Choroid plexus epithelial cell (primary cell): ENCODE measurements at places on chromosomes 16 and 17.

DNA sequence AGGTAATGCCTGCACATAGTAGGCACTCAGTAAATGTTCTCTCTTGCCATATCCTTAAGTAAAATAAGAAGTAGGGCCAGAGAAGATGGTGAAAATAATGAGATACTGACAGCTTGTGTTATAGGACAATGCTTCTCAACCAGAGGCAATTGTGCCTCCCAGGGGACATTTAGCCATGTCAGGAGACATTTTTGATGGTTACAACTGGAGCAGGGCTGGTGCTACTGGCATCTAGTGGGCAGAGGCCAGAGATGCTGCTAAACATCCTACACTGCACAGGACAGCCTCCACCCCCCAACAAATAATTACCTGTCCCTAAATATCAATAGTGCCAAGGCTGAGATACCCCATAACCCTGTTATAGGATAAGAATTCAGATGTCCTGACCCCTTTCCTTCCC lies 1.7 kb downstream of the RAD51D start:
- DNase-seq = peak; percentile 55

DNA sequence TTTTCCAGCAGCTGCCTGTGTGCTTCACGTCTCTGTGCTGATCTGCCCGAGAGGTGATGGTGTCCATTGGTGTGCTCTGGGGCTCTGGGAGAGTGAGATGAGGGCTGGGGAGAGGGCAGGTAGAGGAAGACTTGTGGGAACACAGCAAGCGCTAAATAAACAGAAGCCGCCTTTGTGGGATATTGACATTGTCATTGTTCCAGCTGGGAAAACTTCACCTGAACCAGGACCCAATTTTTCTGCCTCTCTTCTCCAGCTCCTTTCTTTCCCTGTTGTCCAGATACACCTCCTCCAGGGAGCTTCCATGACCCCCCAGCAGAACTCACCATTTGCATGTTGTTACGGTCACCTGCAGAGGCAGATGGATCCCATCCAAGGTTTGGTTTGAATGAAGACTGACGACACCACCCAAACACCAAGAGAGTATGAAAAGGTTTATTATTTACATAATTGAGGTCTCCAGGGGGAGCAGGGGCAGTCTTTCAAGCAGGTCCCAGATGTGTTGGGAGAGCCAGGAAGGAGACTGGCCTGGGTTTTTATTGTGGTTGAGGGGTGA lies 3.6 kb upstream of the ITGA3 start:
- DNase-seq = no peak

- no peak for DNase-seq
These were observed 8.9 kb upstream of the C16orf74 start for GRCh38 chr16:85759631-85760419.

DNA sequence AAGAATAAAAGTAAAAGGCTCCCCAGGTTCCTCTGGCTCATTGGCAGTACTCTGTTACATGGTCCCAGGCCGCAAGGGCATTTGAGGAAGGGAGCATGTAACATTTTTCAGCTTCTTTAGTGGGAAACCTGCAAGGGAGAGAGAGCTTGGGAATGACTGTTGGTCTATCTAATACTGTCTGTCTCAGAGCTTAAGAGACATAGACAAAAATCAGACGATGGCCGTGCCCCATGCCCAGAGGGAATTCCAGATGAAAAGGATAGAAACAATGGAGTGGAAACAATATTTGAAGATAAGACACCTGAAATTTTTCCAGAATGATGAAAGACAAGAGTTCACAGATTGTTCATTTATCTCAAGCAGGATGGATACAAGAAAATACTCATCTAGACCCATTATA lies 48.1 kb upstream of the ADORA2B start:
- no peak for DNase-seq

DNA sequence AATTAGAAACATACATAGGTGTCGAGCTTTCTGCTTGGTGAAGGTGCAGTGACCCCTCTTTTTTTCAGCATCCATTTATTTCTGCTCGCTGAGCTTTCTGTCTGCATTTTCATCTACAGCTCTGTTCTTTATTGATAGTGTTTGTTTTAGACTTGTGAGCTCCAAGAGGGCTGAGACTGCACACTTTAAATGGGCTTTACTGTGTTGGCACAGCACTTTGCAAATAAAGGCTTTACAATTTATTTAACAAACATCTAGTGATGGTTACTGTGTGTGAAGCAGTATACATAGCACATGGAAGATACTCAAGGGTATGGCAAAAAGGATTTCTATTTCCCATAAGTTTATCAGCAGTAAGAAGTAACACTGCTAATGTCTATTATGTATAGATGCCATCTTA lies 563.7 kb upstream of the HSBP1 start:
- DNase-seq = no peak

DNA sequence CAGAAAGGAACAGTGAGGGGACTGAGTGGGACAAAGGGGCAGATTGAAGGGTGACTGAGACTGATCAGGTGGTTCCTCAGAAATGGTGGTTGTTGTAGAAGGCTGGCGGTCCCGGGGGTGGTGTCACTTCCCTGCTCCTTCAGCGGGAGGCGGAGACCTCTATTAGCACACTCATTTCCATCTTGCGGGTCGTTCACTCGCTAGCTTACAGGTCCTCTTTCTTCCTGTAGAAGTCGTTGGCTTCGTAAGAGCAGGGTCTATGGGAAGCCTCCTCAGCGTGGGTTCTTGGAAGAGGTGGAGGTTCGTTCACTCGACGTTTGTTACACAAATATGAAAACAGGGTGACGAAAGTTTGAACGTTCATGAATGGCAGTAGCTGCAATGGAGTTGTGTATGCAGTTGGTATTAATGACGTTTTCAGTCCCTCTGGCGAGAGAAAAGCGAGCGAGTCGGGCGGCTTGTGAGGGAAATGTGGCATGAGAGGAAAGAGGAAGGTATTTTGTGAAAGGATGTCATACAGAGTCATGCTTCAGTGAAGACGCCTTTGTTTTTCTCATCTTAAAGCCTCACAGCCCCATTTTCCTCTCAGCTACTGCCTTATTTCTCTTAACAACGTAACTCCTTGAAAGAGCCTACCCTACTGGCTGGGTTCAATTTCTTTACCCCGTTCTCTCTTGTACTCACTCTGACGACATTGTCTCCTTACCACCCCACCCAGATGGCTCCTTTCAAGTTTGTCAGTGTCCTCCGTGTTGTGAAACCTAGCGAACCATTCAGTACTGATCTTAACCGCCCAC lies 667 bp downstream of the EFCAB13 start:
- DNase-seq = peak; percentile 40

- no peak for DNase-seq
These were observed 39.4 kb upstream of the VWA3A start for GRCh38 chr16:22052980-22053379.

DNA sequence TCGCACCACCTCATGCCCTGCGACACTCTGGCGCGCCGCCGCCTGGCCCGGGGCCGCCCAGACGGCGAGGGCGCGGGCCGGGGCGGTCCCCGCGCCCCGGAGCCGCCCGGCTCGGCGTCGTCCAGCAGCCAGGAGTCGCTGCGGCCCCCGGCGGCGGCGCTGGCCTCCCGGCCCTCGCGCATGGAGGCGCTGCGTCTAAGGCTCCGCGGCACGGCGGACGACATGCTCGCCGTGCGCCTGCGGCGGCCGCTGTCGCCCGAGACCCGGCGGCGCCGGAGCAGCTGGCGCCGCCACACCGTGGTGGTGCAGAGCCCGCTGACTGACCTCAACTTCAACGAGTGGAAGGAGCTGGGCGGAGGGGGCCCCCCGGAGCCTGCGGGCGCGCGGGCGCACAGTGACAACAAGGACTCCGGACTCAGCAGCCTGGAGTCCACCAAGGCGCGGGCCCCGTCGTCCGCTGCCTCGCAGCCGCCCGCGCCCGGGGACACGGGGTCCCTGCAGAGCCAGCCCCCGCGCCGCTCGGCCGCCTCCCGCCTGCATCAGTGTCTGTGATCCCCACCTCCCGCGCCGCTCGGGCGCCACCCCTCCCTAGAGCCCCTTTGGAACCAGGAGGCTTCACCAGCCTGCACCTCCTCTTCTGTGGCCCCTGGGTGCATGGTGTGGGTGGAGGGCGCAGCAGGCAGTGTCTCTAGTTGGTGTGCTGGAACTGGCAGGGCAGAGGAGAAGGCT lies 82.3 kb downstream of the ARHGAP23 start:
- DNase-seq = peak; percentile 47

GRCh38 chr17:49920030-49920769 lies 48.8 kb upstream of the DLX4 start:
- DNase-seq = no peak

DNA sequence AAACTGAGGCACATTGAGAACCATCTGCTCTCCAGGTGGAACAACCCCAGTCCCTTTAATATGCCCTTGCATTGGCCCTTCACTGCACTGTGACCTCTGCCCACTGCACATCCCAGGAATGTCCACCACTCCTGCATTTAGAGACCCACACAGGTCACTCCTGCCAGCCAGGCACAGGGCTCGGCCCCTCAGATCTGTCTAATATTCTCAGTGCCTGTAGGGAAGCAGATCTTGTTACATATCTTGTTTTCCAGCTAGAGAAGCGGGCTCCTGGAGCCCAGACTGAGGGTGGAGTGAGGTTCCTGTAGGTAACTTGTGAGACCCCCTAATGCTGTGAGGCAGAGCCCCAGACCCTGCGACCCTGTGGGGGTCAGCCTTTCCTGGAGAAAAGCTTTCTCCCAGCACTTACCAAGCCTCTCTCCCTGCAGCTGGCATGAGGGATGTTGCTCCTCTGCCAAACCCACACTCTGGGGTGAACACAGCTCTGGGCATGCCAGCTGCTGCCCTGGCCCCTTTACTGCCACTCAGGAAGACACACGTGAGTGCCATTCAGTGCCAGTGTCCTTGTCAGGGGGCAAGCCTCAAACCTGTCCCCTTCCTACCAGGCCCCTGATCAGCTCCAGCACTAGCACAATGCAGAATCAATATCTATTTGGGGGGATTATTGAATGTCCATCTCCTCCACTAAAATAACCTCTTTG lies 40.3 kb upstream of the CRHR1 start:
- DNase-seq = no peak

GRCh38 chr16:88023366-88023765 lies 72.1 kb downstream of the BANP start:
- DNase-seq = no peak

DNA sequence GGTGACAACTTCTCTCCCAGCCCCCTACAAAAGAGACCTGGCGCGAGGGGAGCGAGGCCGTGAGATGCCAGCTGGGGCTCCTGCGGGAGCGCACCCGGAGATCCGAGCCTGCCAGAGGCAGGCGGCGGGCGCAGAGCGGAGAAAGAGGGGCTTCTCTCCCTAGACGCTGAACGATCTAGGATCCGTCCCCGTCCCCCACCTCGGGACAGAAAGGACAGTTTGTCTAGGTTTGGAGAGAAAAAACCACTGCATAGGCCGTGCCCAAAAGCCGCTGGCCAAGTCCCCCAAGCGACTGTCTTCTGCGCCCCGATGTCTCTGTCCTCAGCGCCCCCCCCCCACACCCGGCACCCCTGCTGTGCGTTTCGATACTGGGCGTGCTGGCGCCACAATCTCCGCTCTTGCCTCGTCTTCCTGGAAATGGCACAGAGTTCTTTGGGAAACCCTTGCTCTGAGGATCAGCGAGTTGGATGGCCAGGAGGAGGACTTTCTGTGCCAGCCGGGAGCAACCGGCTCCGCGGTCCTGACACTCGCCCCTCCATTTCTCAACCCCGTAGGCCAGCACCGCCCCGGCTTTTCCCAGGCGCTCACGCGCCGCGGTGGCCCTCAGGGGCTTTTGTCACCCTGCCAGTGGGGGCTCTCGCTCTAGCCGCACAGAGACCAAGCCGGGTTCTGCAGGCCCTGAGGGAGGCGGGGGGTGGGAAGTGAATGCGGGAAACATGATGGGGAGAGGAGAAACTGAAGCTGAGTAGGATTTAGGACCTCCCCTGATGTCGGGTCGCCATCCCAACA lies 1.0 kb downstream of the SSTR2 start:
- no peak for DNase-seq

DNA sequence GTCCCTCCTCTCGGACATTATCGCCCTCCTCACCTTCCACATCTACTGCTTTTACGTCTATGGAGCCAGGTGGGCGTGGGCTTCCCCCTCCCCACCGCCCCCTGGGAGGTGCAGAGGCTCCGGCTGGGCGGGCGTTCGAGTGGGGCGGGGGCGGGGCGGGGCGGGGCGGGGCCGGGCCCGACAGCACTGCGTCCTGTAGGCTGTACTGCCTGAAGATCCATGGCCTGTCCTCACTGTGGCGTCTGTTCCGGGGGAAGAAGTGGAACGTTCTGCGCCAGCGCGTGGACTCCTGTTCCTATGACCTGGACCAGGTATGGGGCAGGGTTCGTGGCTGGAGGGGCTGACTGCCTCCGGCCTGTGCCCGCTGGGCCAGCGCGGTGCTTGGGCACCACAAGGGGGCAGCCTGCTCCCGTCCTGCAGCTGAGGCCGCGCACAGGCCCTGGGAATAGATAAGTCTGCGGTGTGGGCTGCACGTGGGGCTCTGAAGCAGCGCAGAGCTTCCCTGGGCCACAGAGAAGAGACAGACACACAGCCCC lies 9.2 kb downstream of the PIGQ start:
- peak; percentile 85 for DNase-seq

GRCh38 chr17:69431835-69432234 lies 17.3 kb downstream of the MAP2K6 start:
- DNase-seq = no peak

DNA sequence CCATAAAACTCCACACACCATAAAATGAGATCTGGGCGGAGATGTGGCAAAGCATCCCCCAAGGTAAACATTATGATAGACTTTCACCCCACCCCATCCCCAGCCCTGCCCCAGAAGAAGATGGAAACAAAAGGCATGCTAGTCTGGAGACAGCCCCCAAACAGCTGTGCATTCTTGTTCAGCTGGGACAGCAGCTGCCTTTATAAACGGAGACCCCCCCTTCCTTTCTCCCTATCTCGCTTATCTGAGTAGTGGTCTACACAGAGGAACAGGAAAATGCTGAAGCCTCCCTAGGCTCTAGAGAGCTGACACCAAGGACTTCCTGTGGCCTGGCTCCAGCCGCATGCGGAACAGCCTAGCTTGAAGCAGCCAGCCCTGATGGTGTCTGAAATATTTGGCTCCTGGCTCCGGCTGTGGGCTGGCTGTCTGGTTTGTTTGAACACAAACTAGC lies 190.3 kb upstream of the ANKFN1 start:
- DNase-seq = no peak

DNA sequence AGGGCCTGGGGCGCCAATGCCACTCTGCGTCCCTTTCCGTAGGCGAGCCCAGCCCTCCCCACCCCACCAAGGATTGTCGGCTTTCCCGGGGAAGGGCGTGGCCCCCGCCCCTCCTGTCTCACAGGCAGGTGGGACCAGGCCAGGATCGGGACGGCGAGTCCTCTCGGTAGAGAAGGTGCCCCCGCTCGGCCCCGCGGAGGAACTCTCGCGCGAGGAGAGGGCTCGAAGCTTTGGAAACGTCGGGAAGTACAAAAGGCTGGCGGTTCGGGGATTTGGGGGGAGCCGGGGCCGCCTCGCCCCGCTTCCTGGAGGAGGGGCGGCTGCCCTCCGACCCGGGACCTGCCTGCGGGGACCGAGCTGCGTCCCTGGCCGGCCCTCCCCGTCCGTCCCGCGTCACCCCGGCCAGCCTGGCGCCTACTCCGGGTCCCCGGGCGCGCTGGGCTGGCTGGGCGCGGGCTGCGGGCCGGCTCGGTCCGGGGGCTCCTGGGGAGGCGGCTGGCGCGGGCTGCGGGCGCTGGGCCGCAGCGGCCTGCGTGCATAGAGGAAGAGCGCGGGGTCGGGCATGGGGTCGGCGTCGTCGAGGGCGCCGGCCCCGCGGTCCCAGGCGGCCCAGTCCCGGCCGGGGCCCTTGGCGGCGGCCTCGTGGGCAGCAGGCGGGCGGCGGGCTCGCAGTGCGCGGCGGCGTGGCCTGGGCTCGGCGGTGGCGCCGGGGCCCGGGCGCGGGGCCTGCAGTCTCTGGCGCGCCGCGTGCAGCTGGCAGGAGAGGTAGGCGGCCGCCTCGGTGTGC lies 12.6 kb upstream of the CLUH start:
- no peak for DNase-seq
